CD8-positive, alpha-beta T cell (primary cell): ENCODE measurements at places on chromosomes 7 and 10.

- no peak for DNase-seq
Observed at GRCh38 chr10:25393621-25394020, 218.8 kb downstream of the GPR158 start.

- no peak for DNase-seq
Observed at GRCh38 chr7:77282897-77283296, 83.3 kb upstream of the FGL2 start.

DNA sequence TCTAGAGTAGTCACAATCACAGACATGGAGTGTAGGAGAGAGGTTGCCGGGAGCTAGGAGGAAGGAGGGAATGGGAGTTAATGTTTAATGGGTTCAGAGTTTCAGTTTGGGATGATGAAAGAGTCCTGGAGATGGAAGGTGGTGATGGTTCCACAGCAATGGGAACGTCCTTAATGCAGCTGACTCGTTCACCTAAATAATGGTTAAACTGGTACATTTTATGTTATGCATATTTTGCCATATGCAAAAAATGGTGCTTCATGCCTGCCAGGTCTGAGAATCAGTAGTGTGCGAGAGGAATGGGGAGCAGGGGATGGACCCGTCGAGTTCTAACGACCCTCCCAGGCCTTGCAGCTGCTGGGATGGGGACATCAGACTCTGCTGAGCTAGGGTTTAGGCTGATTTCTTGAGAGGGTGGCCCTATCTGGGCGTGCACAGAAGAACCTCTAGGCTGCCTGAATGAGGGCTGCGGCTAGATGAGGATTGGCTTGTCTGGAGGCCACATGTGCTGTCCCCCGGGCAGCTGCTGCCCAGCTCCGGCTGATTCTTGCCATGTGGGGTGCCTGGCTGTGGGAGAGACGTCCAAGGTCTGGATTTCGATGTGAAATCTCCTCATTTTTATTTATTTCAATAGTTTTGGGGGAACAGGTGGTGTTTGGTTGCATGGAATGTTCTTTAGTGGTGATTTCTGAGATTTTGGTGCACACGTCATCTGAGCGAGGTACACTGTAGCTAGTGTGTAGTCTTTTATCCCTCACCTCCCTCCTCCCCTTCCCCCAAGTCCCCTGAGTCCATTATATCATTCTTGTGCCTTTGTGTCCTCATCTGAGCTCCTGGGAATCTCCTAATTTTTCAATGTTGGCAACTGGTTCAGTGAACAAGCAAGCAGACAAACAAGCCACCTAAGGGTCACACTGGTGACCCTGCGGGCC is 116.0 kb downstream of the GRK5 start:
- DNase-seq: no peak

DNA sequence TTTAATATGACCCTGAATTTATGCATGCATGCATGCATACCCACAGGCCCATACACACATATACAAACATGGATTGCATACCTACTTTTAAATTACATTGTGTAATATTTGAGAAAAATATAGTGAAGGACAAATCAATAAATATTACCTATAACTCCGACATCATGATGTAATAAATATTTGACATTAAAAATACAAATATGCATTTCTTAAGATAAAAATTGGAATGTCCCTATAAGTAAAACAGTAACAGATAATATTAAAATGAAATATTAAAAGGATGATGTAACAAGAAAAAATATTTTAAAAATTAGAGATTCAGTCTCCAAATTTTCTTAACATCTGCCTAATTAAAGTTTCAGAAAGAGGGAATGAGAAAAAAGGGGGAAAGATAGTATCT is 433.0 kb downstream of the MDFIC start:
- DNase-seq: no peak

- DNase-seq: no peak
Observed at GRCh38 chr10:69141304-69141703, 17.3 kb downstream of the VPS26A start.

- no peak for DNase-seq
Observed at GRCh38 chr7:47885309-47885986, 62.8 kb downstream of the PKD1L1 start.

GRCh38 chr10:13942035-13942434 is 355.3 kb downstream of the PRPF18 start:
- DNase-seq: no peak

- DNase-seq: no peak
Observed at GRCh38 chr10:33337326-33337957, 3.0 kb upstream of the NRP1 start.

DNA sequence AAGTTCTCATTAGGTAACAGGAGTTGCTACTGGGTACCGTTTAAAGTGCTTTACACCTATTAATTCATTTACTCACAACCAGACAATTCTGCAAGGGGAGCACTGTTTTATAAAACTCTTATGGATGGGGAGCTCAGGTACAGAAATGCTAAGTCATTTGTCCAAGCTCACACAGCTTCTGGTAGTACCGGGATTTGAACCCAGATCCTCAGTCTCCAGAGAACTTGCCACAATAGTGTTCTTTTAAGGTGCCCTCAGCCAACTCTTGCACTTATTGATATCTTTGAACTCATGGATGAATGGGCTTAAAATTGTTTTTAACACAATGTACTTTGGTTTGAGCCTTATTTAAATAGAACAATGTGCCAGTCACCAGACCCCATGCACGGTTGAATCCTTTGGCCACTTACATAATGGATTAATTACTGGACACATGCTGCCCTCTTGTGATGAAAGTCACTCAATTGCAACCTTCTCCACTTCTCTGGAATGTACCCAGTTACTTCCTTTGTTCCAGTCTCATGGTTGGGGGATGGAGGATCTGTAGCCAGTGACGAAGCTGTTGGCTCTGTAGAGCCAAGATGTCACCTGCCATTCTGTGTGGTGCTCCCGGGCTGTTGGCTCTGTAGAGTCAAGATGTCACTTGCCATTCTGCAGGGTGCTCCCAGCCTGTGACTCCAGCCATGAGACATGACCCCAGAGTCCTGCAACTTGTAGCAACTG is 65.6 kb downstream of the NOD1 start:
- no peak for DNase-seq

GRCh38 chr10:4765428-4765827 is 60.6 kb upstream of the AKR1E2 start:
- DNase-seq: no peak

- no peak for DNase-seq
Observed at GRCh38 chr7:148079206-148080080, 511.1 kb upstream of the C7orf33 start.

GRCh38 chr10:11626071-11626470 is 14.6 kb upstream of the USP6NL start:
- no peak for DNase-seq

DNA sequence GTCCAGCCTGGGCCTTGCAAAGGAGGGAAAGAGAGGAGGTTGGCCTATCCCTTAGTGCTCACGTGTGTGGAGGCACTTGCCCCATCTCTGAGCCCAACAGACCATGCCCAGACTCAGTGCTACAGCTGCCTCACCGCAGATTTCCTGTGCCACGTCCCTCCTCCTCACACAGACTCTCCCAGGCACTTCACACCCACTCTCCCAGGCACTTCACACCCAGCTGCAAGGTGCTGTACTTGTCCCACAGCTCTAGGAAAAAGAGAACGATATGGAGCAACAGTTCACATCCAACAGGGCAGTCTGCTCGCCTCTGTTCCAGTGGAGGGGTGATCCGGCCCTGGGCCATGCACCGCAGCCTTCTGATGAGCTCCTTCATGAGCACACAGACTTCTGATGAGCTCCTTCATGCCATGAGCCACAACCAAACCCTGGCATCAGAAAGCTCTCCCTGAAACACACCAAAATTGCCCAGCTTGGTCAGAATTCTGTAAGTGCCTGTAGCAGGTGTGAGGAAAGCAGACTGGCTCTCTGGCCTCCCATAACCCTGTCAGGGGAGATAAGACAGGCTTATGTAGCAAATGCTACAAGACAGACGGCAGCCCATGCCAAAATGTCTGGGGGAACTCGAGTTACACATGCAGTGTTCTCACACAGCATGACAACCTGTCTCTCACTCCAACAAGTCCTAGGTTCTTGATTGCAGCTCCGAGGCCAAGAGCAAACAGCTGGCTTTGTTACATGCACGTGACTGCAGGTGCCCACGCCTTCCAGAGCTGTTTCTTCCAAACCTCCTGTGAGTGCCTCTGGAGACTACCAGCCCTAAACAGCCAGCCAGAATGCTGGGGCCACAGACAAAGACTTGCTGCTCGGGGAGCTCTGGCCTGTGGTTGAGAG is 348.5 kb downstream of the GRID1 start:
- DNase-seq: peak; percentile 31

GRCh38 chr7:138992052-138992531 is 10.9 kb upstream of the KIAA1549 start:
- DNase-seq: no peak

- no peak for DNase-seq
Observed at GRCh38 chr7:34362621-34363020, 295.4 kb upstream of the NPSR1 start.

DNA sequence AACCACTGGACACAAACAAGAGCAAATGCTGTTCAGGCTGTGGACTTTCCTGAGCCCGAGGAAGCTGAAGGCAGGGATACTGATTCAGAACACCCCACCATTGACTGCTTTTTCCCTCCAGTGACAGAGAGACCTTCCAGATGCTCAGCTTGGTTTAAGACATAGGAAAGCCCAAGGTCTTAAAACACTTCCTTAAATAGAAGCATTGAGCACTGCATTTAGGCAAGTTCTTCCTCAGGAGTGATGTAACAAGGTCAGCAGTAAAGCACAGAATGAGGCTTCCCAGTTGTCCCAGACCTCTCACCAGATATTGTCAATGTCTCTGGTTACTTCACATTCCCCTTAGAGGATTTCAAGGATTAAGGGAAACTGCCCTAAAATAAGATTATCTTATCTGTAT is 19.6 kb upstream of the CDCA7L start:
- no peak for DNase-seq

DNA sequence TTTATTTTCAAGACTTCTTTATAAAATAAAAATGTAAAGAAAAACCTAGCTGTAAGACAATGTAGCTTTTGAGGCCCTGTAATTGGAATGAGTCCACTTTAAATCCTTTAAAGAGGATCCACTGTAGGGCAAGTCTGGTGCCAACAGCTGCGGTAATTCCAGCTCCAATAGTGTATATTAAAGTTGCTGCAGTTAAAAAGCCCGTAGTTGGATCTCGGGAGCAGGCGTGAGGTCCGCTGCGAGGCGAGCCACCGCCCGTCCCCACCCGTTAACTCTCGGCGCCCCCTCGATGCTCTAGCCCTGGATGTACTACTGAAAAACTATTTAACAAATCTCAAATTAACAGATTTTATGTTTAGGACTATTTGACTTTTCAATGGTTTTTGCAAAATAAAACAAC is 414.7 kb upstream of the SEMA3C start:
- no peak for DNase-seq

DNA sequence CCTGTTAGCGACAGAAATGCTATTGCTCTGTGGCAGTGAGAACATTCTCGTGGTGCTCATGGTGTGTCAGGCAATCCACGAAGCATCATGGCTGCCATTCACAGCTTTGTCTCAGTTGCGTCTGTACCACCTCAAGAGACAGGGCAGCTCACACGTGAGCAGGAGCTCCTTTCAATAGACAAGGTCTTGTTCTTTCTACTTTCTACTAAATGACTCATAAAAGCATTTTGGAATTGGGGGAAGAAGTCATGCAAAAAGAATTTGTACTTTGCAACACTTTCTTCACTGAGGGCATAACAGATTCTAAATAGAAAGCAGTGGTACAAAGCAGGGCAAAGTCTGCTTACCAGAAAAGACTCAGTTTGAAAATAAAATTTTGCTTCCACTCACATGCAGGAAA is 638.5 kb downstream of the PHTF2 start:
- DNase-seq: no peak
